ENCODE measurements at places on chromosomes 7 and 10.

DNA sequence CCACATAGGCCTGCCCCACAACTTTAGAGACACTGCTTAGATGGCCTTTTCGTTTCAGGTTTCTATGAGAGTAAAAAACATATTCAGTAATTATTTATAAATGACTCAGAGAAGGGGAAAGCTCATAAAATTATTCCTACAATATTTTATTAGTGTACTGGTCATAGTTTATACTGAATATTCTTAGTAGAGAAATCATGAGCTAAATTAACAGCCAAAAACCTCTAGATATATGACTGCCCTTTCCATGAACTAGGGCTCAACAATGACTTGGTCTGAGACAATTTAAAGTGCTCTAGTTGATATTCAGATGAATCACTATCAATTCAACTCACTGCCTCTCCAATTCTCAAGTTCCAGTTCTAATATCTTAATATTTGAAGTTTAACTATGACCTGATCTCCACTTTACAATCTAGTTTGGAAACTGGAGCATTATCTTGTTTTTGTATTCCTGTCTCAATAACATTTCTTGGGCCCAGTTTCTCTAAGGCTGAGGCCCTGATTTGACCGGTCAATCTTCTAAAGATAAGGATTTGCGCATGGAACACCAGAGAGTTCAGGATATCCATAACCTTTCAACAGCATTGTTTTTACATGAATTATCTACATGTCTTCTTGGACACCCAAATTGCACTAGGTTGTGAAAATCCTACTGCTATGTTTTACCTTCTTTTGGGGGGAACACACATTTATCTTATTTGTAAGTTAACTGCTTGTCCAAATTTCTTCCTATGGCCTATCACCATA, 141.6 kb downstream of the DGKB start:
- no peaks in the 10 kb centered on the region for H3K4me1 ChIP-seq
- no peak overlapping the region for H3K4me3 ChIP-seq
- H3K27ac ChIP-seq: no peak overlapping the region
- H3K36me3 ChIP-seq: no peaks in the 10 kb centered on the region
- no peaks in the 10 kb centered on the region for H3K27me3 ChIP-seq
- DNase-seq: no peak

DNA sequence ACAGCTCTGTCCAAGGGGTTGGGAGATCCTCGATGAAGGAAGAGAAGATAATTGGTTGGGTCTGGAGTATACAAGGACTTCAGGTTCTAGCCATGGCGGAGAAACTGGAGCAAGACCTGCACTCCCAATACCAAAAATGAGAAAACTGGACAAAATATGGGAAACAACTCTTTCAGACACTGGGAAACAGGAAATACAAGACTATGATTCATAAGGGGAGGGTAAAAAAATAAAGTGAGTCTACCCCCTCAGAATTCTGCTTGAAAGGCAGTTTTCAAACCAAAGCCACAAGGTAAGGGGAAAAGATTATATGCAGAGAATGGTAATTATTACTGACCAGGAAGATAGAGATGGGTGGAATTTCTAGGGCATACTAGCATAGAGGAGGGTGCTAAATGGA, 10.2 kb upstream of the SEC61G start:
- no peaks in the 10 kb centered on the region for H3K36me3 ChIP-seq
- peaks cover 46% of the 10 kb centered on the region for H3K27me3 ChIP-seq
- H3K27ac ChIP-seq: no peak overlapping the region
- DNase-seq: no peak

GRCh38 chr7:111370002-111370401, 192.3 kb downstream of the IMMP2L start:
- no peak overlapping the region for H3K4me3 ChIP-seq
- peaks cover 4% of the 10 kb centered on the region for H3K4me1 ChIP-seq
- no peak for DNase-seq
- H3K27me3 ChIP-seq: no peaks in the 10 kb centered on the region
- H3K36me3 ChIP-seq: no peaks in the 10 kb centered on the region

GRCh38 chr10:2282202-2282601, 544.9 kb upstream of the ADARB2 start:
- no peak overlapping the region for H3K4me3 ChIP-seq
- H3K36me3 ChIP-seq: no peaks in the 10 kb centered on the region

DNA sequence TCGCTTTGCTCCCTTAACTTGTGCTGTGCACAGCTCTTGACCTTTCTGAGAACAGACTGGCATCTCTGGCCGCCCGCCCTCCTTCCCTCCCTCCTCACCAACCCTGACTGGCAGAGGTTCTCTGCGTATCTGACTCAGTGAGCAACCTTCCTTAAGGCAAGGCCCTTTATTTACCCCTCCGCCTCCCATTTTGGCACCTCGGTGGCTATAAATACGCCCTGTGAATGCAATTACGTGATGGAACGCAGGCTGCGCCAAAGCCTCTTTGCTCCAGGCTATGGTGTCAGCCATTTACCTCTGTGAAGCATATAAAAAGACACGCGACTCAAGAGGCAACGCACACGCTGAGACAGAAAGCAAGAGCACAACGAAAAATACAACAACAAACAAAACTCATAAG, 764.3 kb downstream of the SUGCT start:
- no peak for DNase-seq
- H3K27ac ChIP-seq: no peak overlapping the region
- H3K4me1 ChIP-seq: no peaks in the 10 kb centered on the region
- peaks cover 6% of the 10 kb centered on the region for H3K36me3 ChIP-seq

DNA sequence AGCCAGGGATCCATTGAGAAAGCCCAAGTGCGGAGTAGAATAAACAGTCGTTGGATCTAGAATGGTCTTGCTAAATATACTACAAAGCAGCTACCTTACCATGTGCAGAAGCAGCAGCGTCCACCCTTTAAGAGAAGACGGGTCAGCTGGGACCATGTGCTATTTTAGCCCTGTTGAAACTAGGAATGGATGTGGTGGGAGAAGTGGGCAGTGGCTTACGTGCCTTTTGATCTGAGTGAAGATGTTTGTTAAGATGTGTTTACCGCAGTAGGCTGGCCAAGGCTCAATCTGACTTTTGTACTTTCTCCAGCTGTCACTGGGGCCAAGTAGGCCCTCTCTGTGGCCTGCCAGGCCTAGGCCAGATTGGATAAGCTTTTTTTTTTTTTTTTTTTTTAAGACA, 9.2 kb downstream of the HABP2 start:
- peaks cover 43% of the 10 kb centered on the region for H3K27me3 ChIP-seq
- H3K27ac ChIP-seq: no peak overlapping the region
- no peak overlapping the region for H3K4me3 ChIP-seq
- peaks cover 25% of the 10 kb centered on the region for H3K4me1 ChIP-seq
- H3K36me3 ChIP-seq: no peaks in the 10 kb centered on the region
- no peak for DNase-seq

DNA sequence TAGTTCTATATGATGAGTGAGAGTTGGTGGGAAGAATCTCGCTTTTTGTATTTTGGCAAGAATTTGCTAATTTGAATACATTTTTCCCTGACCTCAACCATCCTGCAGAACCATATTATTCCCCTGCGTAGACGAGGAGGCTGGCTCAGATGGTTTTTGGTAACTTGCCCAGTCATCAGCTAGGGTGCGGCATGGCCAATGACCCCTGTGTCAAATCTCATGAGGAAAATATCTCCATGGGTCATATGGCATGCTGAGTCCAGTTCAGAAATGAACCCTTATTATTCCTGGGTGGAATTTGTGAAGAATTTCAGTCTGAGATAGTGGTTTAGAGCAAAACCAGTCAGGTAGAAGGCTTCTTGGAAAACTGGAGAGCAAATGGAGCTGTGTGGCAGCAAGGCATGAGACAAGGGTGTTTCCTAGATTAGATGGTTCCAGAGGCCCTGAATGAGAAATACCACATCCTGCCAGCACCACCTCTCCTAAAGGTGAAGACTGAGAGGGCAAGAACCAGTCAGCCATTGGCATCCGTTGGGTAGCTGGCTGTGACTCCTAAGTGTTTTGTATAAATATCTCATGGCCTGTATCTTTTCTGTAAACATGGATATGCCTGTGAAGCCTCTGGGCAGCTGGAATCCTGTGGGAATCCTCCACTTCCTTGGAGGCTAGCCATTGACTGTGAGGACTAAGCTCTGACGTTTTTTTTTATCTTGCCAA, 5.8 kb upstream of the UPP1 start:
- H3K27me3 ChIP-seq: no peaks in the 10 kb centered on the region
- H3K4me3 ChIP-seq: peak overlapping the region; percentile 5
- DNase-seq: no peak
- peaks cover 20% of the 10 kb centered on the region for H3K4me1 ChIP-seq
- no peak overlapping the region for H3K27ac ChIP-seq
- H3K36me3 ChIP-seq: no peaks in the 10 kb centered on the region

DNA sequence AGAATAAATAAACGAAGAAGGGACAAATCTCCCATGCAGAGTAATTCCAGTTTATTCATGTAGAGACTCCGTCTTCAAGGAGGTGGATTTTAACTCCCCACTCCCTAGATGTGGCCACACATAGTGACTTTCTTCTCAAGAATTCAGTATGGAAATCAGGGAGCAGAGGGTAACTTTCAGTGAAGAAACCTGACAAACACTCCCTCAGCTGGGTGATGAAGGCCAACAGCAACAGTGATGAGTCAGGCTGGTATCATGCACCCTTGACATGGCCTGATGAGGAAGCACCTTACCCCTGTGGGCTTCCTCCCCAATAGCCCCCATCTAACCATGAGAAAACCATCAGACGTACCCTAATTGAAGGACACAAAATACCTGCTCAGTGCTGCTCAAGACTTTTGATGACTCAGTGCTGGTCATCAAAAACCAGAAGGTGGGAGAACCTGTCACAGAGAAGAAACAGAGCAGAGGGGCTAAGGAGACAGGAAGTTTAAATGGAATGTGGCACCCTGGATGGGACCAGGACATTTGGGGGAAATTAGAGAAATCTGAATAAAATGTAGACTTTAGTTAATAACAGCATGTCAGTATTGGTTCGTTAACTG, 50.6 kb downstream of the ADAMTS14 start:
- H3K27me3 ChIP-seq: no peaks in the 10 kb centered on the region
- no peaks in the 10 kb centered on the region for H3K4me1 ChIP-seq
- H3K4me3 ChIP-seq: no peak overlapping the region
- no peaks in the 10 kb centered on the region for H3K36me3 ChIP-seq
- H3K27ac ChIP-seq: no peak overlapping the region
- DNase-seq: no peak

DNA sequence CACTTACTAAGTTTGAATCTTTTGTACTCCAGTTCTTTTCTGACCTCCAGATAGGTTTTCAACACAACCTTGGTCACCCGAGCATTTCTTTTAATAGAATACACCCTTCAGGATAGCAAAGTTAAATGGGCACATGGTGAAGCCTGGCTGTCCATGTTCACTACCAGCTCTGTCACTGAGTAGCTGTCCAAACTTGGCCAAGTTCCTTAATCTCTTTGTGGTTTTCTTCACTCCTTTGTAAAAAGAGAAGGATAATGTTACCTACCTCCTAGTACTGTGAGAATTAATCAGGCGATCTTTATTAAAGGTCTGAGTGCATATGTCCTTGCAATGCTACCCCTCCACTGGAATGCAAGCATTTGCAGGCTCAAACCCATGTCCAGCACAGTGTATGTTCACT, 128.1 kb upstream of the PTPRZ1 start:
- no peak overlapping the region for H3K27ac ChIP-seq
- no peaks in the 10 kb centered on the region for H3K27me3 ChIP-seq
- no peaks in the 10 kb centered on the region for H3K4me1 ChIP-seq
- H3K4me3 ChIP-seq: no peak overlapping the region
- no peaks in the 10 kb centered on the region for H3K36me3 ChIP-seq

DNA sequence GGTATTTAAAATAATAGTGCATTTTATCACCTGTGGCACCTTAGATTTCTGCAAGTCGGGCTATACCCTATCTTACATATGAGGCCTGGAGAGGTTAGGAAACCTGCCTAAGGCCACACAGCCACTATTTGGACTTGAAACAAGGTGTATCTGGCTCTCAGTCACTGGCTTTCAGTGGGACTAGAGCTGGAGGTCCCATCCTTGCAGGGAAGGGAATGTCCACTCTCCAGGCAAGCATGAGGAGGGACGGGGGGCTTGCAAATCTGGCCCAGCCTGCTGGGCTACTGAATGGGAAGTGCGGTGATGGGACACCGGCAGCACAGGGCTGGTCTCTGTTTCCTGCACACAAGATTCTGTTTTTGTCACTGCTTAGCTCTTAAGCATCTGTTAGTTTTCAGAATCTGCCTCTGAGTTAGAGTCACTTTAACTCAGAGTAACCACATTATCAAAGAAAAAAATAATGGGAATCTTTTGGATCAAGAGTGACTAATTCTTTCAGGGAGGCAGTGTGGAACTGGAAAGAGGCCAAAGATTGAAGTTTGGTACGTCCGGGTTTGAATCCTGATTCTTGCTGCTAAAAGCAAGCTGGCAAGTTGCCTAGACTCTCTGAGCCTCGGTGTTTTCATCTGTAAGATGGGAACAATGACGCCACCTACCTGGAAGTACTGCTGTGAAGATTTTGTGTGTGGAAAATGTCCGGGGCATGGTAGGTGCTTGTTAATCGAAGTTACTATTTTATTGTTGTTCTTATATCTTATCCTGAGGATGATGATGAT, 33.8 kb upstream of the HABP2 start:
- H3K4me3 ChIP-seq: no peak overlapping the region
- DNase-seq: no peak
- peaks cover 15% of the 10 kb centered on the region for H3K4me1 ChIP-seq
- no peak overlapping the region for H3K27ac ChIP-seq
- no peaks in the 10 kb centered on the region for H3K36me3 ChIP-seq
- H3K27me3 ChIP-seq: no peaks in the 10 kb centered on the region

GRCh38 chr10:103419101-103419500, 22.7 kb downstream of the PDCD11 start:
- H3K4me3 ChIP-seq: no peak overlapping the region
- no peak for DNase-seq
- no peaks in the 10 kb centered on the region for H3K4me1 ChIP-seq
- H3K36me3 ChIP-seq: peaks cover 14% of the 10 kb centered on the region

GRCh38 chr10:124996854-124997215, 54.9 kb downstream of the ZRANB1 start:
- no peak for DNase-seq
- H3K4me3 ChIP-seq: no peak overlapping the region
- H3K27ac ChIP-seq: no peak overlapping the region
- H3K4me1 ChIP-seq: peaks cover 30% of the 10 kb centered on the region

- no peaks in the 10 kb centered on the region for H3K27me3 ChIP-seq
- H3K27ac ChIP-seq: no peak overlapping the region
- H3K36me3 ChIP-seq: no peaks in the 10 kb centered on the region
- peaks cover 24% of the 10 kb centered on the region for H3K4me1 ChIP-seq
- no peak for DNase-seq
- no peak overlapping the region for H3K4me3 ChIP-seq
Observed at GRCh38 chr10:103679096-103679790, 176.1 kb downstream of the SH3PXD2A start.

- DNase-seq: no peak
- no peaks in the 10 kb centered on the region for H3K27me3 ChIP-seq
- no peaks in the 10 kb centered on the region for H3K4me1 ChIP-seq
- no peak overlapping the region for H3K4me3 ChIP-seq
- no peak overlapping the region for H3K27ac ChIP-seq
Observed at GRCh38 chr10:94351089-94351488, 11.7 kb downstream of the NOC3L start.

DNA sequence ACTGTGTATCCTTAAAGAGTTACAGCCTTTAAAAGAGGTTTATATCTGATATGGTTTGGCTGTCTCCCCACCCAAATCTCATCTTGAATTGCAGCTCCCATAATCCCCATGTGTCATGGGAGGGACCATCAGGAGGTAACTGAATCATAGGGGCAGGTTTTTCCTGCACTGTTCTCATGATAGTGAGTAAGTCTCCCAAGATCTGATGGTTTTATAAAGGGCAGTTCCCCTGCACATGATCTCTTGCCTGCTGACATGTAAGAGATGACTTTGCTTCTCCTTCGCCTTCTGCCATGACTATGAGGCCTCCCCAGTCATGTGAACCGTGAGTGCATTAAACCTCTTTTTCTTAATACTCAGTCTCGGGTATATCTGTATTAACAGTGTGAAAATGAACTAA, 9.7 kb downstream of the RTKN2 start:
- peaks cover 1% of the 10 kb centered on the region for H3K4me1 ChIP-seq
- H3K36me3 ChIP-seq: peaks cover 16% of the 10 kb centered on the region
- H3K27me3 ChIP-seq: no peaks in the 10 kb centered on the region
- H3K4me3 ChIP-seq: no peak overlapping the region
- H3K27ac ChIP-seq: no peak overlapping the region
